Hindlimb muscle (tissue), 1 donor: ENCODE measurements at places on chromosomes 1 and 21.

- no peak for DNase-seq
Observed at GRCh38 chr1:72482736-72483413, 200.5 kb upstream of the NEGR1 start.

GRCh38 chr1:205444931-205445645, 10.8 kb downstream of the BLACAT1 start:
- peak; percentile 55 for DNase-seq

DNA sequence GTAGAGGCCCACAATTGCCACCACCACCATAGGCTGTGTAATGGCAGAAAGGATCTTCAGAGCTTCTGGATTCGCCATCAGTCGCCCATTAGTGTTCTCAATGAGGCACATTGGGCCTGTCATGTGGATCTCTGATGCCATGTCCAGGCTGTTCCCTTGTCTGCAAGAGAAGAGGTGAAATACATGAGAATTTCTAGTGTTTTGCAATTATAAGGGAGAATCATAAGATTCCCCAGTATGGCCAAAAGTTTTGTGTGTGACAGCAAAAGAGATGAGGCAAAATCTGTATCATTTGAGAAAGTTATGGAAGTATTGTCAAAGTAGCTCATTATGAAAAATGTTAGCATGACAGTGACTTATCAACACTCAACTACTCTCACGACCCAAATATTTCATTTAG, 1.9 kb downstream of the GBP1 start:
- DNase-seq: no peak

DNA sequence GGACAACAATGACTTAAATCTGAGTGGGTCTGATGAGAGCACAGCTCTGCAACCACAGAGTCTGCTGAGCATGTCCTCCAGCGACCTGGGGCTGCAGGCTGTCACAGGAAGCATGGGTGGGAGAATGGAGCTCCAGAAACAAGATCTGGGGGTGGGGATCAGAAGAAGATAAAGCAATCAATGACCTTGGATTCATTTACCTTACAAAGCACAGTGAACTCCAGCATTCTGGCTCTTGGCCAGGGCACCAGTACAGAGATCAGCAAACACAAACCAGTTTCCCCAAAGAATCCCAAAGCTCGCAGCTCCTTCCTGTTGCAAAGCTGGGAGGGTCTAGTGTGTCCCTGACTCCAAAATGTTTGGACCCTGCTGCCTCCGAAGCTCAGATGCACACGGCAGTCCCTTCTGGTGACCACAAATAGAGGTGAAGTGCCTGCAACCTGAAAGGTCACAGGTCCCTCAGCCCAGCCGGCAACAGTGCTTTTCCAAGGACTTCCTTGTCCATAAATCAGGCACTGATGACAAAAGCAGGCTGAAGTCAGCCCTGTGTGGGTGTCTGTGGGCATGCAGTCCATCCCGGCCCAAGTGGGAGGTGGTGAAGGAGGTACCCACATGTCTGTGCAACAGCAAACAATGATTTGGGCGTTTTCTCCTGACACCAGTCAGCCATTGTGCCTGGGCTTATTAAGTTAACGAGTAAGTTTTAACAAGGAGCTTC, 76.1 kb downstream of the SH3BGR start:
- no peak for DNase-seq

GRCh38 chr1:29195881-29196291, 14.2 kb upstream of the SRSF4 start:
- DNase-seq: no peak

GRCh38 chr21:34545079-34545884, 33.3 kb upstream of the KCNE1 start:
- no peak for DNase-seq

- DNase-seq: no peak
Observed at GRCh38 chr1:96159379-96159778, 562.2 kb upstream of the PTBP2 start.
